Sciatic nerve (tissue), 2 donors: ENCODE measurements at places on chromosomes 12 and 14.

DNA sequence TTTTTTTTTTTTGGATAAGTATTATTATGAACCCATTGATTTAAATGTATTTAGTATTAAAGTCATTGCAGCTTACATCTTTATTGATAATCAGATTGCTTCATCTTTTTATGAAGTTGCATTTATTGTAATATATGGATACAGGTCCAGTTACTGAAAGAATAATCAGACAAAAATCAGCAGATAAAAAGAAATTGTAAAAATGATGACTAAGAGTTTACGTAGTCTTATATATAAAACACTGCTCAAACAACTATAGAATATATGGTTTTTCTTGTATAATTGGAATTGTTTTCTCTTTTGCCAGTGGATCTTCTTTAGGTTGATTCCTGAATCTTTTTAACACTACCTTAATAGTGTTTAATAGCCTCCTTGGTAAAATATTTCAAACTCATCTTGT lies 378.3 kb downstream of the DUSP6 start:
- no peak for DNase-seq

GRCh38 chr14:100303925-100304324 lies 2.3 kb downstream of the SLC25A29 start:
- no peak for DNase-seq

GRCh38 chr12:46177837-46178608 lies 90.8 kb downstream of the SLC38A1 start:
- no peak for DNase-seq

DNA sequence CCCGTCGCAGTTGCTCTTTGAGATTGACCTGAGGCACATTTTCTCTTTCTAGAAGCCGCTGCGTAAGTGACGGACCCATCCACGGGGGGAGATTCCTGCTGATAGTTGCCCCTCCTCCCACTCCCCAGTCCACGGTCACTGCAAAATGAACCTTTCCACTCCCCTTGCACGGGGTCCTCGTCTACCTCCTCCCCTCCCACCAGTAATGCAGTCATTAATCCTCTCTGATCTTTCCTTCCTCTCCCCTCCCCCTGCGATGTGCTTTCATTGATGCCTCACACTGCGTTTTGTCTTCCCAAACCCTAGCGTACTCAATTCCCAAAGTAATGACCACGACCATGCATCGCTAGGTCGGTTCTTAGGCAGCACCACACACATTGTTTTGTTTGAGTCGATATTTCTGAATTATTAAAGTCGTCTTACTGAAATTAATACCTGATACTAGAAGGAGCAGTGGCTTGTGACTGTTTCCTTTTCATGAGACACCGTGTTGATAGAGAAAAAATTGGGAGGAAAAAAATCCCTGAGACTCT lies 857 bp downstream of the ETNK1 start:
- DNase-seq: peak; percentile 62

GRCh38 chr12:29545102-29545467 lies 47.6 kb upstream of the OVCH1 start:
- DNase-seq: no peak

- no peak for DNase-seq
These were observed 37.1 kb downstream of the CMAS start for GRCh38 chr12:22083167-22083566.

GRCh38 chr12:11778713-11779685 lies 129.5 kb downstream of the ETV6 start:
- no peak for DNase-seq

DNA sequence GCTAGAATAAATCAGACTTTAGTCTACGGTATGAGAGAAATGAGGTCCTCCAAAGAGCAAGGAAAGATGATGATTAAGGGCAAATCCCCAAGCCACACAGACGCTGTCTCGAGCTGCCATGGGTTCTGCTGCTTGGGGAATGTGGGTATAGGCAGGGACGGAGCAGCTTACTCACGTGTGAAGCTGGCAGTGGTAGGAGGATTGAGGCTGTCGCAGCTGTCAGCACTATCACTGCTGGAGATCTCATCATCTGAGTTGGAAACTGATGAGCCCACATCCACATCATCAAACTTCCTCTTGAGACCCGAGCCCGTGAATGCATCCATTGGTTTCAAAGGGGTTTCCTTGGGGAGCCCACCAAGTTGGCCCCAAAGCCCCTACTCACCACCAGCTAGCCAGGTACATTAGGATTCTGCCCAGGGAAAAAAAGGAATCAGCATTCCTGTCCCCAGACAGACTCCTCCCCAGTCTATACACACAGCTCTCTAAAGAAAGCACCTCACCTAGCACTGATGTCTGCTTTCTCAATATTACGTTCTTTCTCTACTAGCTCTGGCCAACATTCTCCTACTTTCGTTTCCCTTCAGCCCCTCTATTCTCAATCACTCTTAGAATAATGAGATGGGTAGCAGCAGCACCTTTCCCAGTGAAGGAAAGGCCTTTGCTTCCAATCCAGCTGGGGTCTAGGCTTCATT lies 7.0 kb downstream of the CSRNP2 start:
- DNase-seq: no peak

GRCh38 chr12:13204428-13204827 lies 7.9 kb downstream of the EMP1 start:
- no peak for DNase-seq
